Left ventricle myocardium superior (tissue), 1 donor: ENCODE measurements at places on chromosomes 2 and 18. TPM values are rescaled to one million over a fixed set of nuclear protein-coding genes. Genes with fewer than 3 reads are reported as not detected.

Gene FZD7
- 24.6 TPM for total RNA-seq

Gene NEB
- total RNA-seq, result 0.55 TPM

Gene SIX3
- total RNA-seq, result not detected

Gene PTPRN
- not detected for total RNA-seq

DNA sequence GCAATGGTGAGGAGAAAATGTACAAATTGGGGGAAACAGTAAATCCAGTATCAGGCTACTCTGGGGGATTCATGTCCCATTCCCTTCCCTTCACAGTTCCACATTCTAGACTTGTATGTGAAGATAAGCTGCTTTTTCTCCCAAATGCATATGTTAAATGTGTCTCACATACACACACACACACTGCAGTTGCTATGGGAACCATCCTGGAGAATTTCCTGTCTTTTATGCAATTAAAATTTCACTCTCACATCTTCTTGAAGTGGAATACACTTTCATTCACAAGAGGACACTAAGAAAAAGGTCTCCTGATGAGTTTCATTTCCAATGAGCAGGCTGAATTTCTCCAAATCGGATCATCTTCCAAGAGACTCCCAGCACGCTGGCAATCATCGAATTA lies 366.0 kb downstream of the LRATD1 start:
- DNase-seq, result no peak

- no peak for DNase-seq
Observed at GRCh38 chr2:27792759-27793158, 21.2 kb downstream of the MRPL33 start.

GRCh38 chr18:48540251-48541025 lies 1.6 kb downstream of the CTIF start:
- DNase-seq, result peak; percentile 83
